ENCODE measurements at places on chromosomes 1 and 21. TPM values are rescaled to one million over a fixed set of nuclear protein-coding genes. Genes with fewer than 3 reads are reported as not detected.

TCHH gene
- polyA plus RNA-seq = 0.99 TPM

GBP2 gene
- polyA plus RNA-seq = 66.4 TPM

CYP4A11 gene
- polyA plus RNA-seq = not detected

S100A6 gene
- polyA plus RNA-seq = 653 TPM

DNA sequence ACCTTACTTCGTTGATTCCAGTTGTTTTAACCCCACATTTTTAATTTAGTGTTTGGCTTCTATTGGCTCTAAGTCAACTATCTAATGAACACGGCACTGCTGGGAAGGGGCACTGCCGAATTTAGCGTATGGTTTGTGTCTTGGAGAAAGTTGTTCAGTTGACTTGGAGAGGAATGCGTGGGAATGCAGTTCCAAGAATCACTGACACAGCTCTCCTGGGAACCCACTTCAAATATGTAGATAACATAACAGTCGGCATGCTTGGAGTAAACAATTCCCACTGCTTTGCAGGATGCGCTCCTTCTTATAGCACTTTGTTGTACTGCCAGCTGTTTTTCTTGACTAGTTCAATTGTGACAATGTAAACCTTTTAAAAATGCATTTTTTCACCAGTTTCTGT, 104.3 kb downstream of the RYR2 start:
- DNase-seq = no peak
- H3K4me1 ChIP-seq = no peaks in the 10 kb centered on the region
- no peaks in the 10 kb centered on the region for H3K27me3 ChIP-seq
- H3K36me3 ChIP-seq = no peaks in the 10 kb centered on the region

DNA sequence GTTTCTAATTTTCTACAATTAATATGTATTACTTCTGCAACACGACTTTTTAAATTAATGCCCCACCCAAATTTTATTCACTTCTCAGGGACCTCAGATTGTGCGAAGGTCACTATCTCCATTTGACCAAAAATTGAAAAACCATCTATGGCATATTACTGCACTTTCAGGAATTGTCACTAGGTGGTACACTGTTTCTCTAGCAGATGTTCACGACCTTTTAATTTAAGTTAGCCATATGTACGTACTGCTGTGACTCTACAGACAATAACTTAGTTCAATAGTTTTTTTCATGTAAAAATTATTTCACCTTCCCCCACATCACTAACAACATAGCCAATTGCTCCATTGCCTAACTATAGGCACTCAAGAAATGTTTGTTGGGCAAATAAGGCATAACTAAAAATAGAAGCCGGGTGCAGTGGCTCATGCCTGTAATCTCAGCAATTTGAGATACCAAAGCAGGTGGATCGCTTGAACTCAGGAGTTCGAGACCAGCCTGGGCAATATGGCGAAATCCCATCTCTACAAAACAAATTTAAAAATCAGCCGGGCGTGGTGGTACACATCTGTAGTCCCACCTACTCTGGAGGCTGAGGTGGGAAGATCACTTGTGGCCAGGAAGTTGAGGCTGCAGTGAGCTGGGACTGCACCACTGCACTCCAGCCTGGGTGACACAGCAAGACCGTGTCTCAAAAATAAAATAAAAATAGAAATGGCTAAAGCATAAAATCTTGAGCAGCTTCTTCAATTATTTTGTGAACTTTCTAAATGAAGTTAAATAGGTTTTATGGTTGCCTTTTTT, 75.7 kb upstream of the PKN2 start:
- H3K4me3 ChIP-seq = no peak overlapping the region
- no peaks in the 10 kb centered on the region for H3K4me1 ChIP-seq
- H3K27ac ChIP-seq = no peak overlapping the region
- no peaks in the 10 kb centered on the region for H3K36me3 ChIP-seq

GRCh38 chr1:156045076-156045475, 8.5 kb downstream of the UBQLN4 start:
- H3K36me3 ChIP-seq = no peaks in the 10 kb centered on the region
- H3K4me1 ChIP-seq = no peaks in the 10 kb centered on the region
- no peak for DNase-seq
- H3K4me3 ChIP-seq = no peak overlapping the region
- no peak overlapping the region for H3K27ac ChIP-seq
- no peaks in the 10 kb centered on the region for H3K27me3 ChIP-seq

- no peak for DNase-seq
- no peaks in the 10 kb centered on the region for H3K4me1 ChIP-seq
- no peak overlapping the region for H3K27ac ChIP-seq
- H3K36me3 ChIP-seq = no peaks in the 10 kb centered on the region
- H3K27me3 ChIP-seq = no peaks in the 10 kb centered on the region
Measured at GRCh38 chr1:199279872-199280645, 641.2 kb downstream of the PTPRC start.

DNA sequence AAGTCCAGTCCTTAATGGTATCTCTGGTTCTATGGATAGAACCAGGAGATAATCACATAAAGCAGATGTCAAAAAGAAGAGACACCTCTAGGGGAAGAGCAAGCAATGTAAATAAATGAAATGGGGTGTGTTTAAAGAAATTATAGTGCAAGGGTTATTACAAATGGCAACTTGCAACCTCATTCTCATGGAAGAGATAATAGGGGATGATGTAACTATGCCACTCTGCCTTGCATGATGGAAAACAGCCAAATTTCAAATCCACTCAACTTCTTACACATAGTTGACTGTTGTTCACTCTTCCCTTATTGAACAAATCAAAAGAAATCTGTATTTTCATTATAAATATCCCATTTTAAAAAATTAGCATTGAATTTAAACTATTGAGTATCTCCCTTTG, 274.0 kb upstream of the TMPRSS15 start:
- no peaks in the 10 kb centered on the region for H3K4me1 ChIP-seq
- no peaks in the 10 kb centered on the region for H3K36me3 ChIP-seq
- no peak for DNase-seq
- H3K27me3 ChIP-seq = no peaks in the 10 kb centered on the region

DNA sequence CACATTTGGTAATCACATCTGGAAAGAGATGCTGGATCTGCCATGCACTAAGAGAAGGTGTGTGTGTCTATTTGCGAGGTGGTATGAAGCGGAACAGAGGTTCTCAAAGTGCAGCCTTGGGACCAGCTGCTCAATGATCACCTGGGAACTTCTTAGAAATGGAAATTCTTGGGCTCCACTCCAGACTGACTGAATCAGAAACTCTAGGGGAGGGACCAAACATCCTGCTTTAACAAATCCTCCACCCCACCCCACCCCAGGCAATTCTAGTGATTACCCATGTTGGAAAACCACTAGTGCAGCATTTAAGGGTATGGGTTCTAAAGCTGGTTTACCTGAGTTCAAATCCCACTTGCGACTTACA, 143.9 kb upstream of the JUN start:
- H3K4me1 ChIP-seq = peaks cover 8% of the 10 kb centered on the region
- H3K27me3 ChIP-seq = no peaks in the 10 kb centered on the region
- DNase-seq = no peak
- no peaks in the 10 kb centered on the region for H3K36me3 ChIP-seq

- peaks cover 100% of the 10 kb centered on the region for H3K36me3 ChIP-seq
- H3K4me3 ChIP-seq = no peak overlapping the region
- H3K27ac ChIP-seq = no peak overlapping the region
- no peaks in the 10 kb centered on the region for H3K27me3 ChIP-seq
Measured at GRCh38 chr21:44313451-44313850, 13.6 kb downstream of the PFKL start.

Measured in spleen (tissue), 13 donors.